NCI-H1105 (cell line): ENCODE measurements at places on chromosomes 4 and X.

DNA sequence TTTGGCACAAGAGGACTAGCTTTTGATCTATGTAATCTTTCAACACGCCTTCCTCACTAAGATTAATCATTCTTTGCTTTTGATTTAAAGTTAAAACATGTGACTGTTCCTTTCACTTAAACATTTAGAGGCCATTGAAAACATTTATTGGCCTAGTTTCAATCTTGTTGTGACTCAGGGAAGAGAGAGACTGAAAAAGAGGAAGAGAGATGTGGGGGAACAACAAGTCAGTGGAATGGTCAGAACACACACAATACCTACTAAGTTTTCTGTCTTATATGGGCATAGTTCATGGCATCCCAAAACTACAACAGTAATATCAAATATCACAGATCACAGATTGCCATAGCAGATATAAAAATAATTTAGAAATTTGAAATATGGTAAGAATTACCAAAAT lies 812.9 kb upstream of the AGA start:
- no peak for DNase-seq

- no peak for DNase-seq
Measured at GRCh38 chr4:70927502-70928137, 25.5 kb downstream of the MOB1B start.

GRCh38 chr4:186201535-186202230 lies 10.3 kb downstream of the CYP4V2 start:
- DNase-seq, result no peak

- no peak for DNase-seq
Measured at GRCh38 chr4:135604531-135604930, 1402.9 kb upstream of the PABPC4L start.

GRCh38 chrX:17078031-17078720 lies 131.7 kb downstream of the REPS2 start:
- DNase-seq, result no peak
